ENCODE measurements at places on chromosomes 5 and 9.

- DNase-seq: no peak
Measured at GRCh38 chr9:16729651-16730050, 140.8 kb downstream of the BNC2 start.

- no peak for DNase-seq
Measured at GRCh38 chr5:134114886-134115805, 665 bp downstream of the TCF7 start.

- no peak for DNase-seq
Measured at GRCh38 chr9:120885958-120886357, 9.0 kb upstream of the PHF19 start.

- peak; percentile 92 for DNase-seq
Measured at GRCh38 chr5:61603211-61603908, 271.3 kb downstream of the ZSWIM6 start.

DNA sequence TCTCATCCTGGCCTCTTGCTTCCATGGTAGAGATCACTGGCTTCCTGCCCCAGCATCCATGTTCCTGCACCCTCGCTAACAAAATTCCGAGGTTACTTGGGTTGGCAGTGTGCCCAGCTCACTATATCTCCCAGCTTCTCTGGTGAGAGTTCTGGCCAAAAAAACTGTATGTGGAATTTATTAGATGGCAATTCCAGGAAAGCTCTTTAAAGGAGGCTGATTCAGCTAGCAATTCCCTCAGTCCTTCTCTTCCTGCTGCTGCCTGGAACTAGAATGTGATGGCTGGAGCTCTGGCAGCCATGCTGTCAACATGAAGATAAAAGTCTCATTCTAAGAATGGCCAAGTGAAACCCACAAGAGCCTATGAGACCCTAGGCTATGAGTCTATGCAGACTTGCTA is 88.8 kb downstream of the SECISBP2 start:
- DNase-seq: no peak

DNA sequence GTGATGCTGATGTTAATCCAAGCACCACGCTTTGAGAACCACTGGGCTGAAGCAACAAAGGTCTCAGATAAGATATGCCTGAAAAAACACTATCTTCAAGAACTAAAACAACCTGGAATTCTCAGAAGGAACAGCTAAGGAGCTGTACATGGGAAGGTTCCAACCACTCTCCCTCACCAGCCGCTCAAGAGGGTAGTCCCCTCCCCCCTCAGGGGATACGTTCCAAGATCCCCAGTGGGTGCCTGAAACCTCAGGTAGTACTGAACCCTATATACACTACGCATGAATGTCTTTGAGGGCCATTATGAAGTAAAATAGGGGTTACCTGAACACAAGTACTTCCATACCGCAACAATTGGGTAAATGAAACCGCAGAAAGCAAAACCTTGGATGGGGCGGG is 1.9 kb downstream of the BOD1 start:
- DNase-seq: no peak

- DNase-seq: no peak
Measured at GRCh38 chr9:128245421-128246151, 30.2 kb downstream of the GOLGA2 start.

DNA sequence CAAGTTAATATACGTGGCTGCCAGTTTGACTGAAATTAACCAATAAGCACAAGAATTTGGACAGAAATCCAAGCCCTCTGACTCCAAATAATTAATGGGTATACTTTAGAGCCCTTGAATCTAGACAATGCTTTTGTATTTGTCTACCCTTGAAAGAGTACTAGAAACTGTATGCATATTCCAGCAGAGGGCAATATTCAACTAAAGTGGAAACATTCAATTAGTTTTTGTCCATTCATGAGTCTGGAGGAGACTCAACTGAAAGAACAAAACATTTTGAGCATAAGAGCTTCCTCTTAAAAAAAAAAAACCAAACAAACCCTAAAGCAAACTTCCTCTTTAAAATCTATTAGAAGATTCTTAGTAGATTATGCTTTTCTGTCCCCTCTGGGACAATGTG is 157.8 kb downstream of the ARHGEF28 start:
- DNase-seq: no peak

DNA sequence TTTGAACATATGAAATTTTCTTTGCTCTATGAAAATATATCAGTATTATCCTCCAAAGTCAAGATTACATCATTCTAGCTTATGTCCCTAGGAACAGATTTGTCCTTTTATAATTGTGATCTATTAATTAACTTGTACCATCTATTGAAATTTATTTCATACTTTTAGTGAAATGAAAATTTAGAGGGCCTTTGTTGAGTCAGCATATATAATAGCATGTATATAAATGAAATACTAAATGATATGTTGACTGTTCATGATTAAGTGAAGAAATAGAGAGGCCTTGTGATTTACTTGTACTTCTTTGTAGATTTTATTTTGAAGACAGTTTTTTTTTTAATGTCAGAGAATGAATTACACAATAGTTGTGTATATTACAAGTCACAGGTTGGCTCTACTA is 86.4 kb downstream of the PARP8 start:
- no peak for DNase-seq

DNA sequence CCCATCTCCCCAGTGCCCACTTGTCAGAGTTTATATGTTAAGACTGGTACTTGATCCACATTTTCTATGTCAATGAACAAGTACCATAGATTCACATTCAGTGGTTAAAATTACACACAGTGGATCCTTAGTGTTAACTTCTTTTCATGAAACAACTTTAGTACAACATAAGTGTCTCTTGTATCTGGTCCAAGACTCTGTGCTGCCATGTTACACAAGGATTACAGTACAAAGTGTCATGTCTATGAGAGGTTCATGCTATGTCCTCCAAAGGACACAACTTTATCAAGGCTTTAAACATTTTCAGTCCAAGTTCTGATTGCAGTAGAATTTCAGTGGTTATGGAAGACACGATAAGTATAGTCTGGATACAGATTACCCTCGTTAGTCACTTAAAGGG is 13.3 kb upstream of the VLDLR start:
- no peak for DNase-seq

DNA sequence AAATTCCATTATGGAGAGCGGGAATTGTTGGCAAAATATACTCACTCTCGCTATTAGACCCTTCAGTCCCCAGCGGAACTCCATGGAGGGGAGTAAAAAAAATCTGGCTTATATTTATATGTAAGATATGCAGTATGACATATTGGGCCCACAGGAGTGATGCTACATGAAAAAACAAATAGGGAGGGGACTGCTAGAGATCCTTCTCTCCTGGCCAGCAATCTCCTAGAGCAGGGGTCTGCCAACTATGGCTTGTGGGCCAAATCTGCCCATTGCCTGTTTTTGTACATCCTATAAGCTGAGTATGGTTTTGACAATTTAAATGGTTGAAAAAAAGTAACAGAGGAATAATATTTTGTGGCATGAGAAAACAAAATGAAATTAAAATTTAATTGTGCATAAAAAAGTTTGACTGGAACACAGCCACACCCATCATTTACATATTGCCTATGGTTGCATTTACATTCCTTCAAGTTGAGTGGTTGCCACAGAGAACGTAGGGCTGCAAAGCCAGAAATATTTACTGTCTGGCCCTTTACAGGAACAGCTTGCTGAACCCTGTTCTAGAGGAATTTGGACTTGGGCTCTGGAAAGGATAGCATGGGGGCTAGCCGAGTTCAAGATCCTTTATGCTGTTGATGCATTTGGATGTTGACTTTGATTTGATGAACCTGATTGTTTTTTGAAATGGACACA is 197.3 kb upstream of the CLINT1 start:
- DNase-seq: no peak

DNA sequence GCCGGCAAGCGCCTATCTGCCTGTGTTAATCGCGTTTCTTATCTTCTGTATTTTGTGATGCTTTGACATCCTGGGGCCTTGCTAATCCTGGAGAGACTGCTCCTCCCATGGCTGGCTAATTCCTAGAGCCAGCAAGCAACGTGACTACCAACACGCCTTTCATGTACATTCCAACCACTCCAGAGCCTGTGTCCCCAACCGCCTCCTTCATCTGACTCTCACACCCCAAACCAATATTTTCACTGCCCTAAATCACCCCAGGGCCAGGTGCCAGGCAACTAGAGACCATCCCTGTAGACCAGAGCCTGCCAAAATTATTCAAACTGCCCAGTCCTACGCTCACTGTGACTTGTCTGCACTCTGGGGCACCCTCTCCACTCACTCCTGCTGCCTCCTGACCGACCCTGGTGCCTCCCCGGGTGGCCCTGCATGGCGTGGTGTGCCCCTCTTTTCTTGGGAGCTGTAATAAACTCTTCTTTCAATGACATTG is 50.5 kb upstream of the COL5A1 start:
- DNase-seq: no peak

DNA sequence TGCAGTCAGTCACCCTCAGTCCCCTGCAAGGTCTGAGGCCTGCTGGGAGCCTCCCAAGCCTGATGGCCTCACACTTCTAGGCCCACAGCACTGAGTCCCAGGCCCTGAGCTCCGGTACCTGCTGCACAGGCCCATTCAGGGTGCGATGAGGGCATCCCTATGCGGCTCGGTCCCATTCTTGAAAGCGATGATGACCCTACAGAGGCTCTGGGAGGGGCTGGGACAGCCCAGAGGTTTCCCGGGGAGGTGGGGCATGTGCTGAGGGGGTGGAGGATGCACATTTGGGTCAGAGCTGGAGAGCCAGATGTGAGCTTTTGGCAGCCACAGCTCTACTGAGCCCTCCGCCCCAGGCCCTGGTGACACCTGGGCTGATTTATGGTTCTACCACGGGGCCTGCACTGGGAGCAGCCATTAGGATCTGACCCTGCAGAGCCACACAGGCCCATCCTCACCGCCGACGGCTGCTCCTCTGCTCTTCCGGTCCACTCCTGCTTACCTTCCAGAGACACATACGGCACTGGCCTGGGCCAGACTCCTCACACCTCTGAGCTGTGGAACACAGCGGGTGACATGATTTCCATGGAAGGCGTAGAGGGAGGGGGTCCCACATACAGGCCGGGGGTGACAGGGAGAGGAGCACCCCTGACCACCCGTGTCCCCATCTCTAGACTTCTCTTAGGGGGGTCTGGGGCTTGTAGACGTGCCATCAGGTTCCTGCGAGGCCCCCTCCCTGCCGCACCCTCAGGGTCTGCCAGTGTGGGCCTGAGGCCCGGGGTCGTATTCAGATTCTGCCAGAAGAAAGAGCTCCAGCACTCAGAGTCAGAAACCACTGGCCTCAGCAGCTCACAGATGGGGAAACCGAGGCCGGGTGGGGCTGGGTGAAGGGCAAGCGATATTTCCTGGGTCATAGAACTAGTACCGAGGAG is 53.4 kb downstream of the COL23A1 start:
- DNase-seq: no peak

- DNase-seq: no peak
Measured at GRCh38 chr5:139808481-139809330, 13.1 kb downstream of the PSD2 start.

DNA sequence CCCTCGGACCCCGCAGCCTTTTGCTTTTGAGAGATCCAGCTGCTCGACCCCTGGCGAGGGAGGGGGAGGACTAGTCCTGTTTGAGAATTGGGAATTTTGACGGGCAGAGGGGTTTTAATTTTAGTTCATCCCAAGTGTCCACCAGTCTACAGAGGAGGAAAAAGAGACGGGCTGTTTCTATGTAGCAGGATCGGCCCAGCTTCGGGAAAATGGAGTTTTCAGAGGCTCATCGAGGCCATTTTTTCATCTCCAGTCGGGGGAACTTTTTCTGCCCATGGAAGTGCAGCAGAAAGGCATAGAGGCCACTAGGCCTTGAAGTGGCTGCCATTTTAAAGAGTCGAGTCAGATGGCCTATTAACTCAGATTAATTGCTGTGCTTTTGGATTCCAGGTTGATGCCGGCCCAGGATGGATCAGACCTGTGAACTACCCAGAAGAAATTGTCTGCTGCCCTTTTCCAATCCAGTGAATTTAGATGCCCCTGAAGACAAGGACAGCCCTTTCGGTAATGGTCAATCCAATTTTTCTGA is 1.2 kb downstream of the NSD1 start:
- DNase-seq: no peak

DNA sequence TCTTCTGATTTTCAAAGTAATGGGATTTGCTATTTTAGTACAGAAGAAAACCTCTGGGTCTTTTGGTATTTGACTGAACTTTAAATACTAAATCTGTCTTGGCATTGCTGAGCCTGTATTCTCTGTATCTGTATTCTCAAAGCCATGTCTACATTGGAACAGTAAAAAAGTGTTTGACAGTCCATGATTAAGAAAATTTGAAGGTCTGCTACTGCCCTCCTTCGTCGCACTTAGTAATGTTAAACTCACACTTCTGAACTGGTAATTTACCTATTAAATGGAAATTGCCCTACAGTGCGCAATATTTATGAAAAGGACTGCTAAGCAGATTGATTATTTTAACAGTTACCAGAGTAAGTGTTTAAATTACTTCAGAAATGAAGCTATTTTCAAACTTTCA is 165.7 kb upstream of the SMC2 start:
- no peak for DNase-seq

DNA sequence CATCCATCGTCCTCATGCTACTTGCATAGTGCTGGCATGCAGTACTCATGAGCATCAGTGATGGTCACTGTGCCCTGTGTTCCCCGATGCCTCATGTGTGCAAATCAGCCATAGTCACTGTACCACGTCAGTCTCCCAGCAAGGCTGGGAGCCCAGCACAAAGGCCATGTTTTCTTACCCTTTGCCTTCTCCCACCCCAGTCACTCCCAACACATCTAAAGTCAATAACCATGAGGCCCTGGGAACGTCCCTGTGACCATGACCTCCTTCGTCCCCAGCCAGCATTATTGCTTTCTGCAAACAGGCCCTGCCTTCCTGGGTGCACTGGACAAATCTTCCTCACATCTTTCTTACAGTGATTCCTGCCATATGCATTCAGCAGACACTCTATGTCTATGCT is 406.1 kb downstream of the ICE1 start:
- DNase-seq: no peak

GRCh38 chr9:91308191-91308590 is 53.5 kb downstream of the AUH start:
- no peak for DNase-seq

- no peak for DNase-seq
Measured at GRCh38 chr5:149456597-149457392, 77.7 kb upstream of the IL17B start.

DNA sequence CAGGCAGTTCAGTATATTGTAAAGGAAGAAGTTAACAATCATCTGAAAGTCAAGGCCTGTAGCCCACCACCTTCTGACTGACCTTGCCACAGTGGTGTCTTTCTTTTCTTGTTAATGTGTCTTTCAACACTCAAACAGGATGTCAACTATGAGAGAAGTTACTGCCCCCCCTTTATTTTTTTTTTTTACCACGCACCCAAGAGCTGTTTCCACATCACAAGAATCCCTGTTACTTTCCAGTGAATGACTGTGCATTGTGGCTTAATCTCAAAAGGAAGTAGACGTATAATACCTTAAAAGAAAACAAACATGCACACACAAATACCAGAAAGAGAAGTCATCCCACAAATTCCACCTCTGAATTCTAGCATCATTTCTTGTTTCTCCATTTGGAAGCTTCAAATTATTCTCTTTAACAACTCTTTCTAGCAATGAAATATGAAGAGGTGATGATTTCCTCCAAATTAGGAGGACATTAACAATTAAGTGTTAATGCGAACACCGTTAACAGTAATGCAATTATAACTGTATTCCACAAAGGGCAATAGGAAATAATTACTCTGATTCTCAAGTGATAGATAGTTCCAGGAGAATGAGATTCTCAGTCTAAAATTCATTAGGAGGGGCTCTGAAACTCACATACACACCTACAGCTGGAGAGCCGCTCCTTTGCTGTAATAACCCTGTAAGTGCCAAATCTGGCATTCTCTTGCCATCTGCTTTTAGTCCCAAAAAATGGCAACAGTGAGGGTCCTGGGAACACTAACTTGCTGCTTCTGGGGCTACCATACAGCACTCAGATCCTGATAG is 201.0 kb downstream of the EFNA5 start:
- no peak for DNase-seq

- DNase-seq: no peak
Measured at GRCh38 chr5:125409861-125410536, 663.6 kb upstream of the ZNF608 start.
